ENCODE measurements at places on chromosomes 1 and 21.

DNA sequence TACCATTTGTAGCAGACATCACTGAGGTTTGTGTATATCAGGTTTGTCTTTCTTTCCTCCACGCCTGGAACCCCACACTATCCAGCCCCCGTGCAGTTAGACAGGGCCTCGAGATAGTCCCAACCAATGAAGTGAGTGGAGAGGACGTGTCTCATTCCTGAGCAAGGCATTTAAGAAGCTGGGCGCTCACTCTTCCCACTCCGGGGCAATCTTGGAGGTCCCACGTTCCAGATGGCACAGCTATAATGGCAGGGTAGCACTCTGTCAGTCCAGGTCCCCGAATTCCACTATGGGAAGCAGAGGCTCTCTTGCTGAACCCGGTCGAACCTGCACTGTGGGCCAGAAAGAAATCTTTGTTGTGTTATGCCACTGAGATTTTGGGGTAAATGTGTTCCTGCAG lies 57.3 kb upstream of the CSF3R start:
- no peak for ATAC-seq

DNA sequence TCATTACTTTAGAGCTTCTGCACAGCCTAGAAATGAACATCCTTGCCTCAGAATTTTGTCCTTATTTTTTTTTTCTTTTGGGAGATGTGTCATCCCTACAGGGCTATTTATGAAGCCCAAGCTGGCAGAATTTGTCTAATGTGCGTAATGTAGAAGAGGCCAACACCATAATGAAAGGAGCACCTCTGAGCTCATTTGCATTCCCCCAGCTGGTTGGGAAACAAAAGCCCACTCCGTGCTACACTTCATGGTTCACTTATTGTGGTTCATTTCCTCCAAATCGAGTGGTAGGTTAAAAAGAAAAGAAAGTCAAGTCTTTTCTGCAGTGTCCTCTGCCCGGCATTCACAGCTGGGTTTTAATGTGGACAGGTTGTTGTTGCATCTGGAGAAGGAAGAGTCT lies 73.5 kb downstream of the KAZN start:
- ATAC-seq, result no peak

- ATAC-seq, result no peak
Measured at GRCh38 chr1:7562729-7563605, 208.1 kb upstream of the VAMP3 start.

DNA sequence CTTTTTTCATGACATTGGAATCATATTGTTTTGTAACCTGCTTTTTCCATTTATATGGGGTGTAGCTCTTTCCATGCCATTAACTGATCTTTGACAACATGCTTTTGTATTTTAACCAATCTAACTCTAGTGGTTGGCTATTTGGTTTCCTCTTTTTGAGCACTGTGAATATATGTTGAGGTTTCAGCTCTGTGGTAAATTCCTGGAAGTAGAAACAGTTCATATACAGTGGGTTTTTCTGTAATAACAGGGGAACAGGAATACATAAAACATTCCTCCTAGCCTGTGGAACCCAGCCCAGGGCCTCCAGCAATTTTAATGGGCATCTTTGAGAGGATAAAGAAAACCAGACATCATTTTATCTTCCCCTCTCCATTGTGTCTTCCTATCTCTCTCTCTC lies 17.4 kb downstream of the AZIN2 start:
- no peak for ATAC-seq
